ENCODE measurements at places on chromosomes 1 and 21.

- no peak for DNase-seq
Measured at GRCh38 chr1:118021668-118022067, 92.1 kb downstream of the WDR3 start.

DNA sequence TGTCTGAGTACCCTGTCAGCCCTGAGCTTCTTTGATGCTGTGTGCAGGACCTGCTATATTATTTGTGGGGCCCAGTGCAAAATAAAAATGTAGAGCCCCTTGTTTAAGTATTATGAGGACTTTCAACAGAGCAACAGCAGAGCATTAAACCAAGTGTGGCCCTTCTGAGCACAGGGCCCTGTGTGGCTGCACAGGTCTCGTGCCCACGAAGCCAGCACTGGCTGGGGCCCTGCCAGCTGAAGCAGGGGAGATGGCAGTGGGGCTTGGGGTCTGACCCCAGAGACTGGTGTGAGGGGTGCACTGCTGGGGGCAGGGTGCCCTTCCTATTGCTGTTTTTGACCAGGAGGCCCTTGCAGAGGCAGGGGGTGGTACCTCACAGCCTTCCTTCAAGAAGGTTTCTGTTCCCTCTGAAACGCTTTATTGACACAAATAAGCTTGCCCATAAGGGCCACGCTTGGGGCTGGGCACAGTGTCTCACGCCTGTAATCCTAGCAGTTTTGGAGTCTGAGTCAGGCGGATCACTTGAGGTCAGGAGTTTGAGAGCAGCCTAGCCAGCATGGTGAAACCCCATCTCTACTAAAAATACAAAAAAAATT, 2.2 kb upstream of the SEMA4A start:
- DNase-seq, result no peak

- DNase-seq, result no peak
Measured at GRCh38 chr1:179178183-179178582, 51.3 kb downstream of the ABL2 start.

DNA sequence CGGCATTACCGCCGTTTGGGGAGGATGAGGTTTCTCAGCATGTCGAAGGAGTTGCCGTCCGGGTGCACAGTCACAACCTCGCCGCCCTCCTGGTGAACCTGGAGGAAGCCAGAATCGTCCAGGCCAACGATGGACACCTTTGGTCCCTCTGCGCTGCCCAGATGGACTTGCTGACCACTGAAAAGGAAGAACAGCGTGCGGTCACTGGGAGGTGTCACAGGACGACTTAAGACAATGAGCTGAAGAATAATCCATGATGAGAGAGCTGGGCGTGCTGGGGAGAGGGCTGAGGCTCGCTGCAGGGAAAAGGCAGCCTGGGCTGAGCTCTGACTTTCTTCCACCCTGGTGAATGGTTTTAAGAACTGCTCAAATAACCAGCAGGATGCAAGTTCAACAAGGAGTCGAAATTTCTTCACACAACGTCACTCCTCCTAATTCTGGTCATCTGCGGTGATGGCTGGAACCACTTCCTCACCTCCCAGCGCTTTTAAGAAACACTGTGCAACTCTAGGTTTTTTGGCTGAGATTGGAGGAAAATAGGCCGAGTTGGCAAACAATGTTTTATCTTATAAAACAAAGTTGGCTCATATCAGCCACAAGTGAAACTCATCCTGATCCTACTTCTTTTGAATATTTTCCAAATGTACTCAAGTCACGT, 55.5 kb downstream of the SIM2 start:
- DNase-seq, result no peak

GRCh38 chr1:174974711-174975119, 25.0 kb upstream of the CACYBP start:
- DNase-seq, result no peak

Measured in activated T-helper 1 cell treated with Interleukin-2 at 50 U/mL for 16 hours (primary cell).